Aorta (tissue), 5 donors: ENCODE measurements at places on chromosomes 4 and X. TPM values are rescaled to one million over a fixed set of nuclear protein-coding genes. Genes with fewer than 3 reads are reported as not detected.

TENM3 gene
- 1.1 TPM for total RNA-seq

EPHA5 gene
- total RNA-seq: 0.10 TPM

IL2 gene
- not detected for total RNA-seq

EGFL6 gene
- total RNA-seq: 0.23 TPM

TAF1 gene
- total RNA-seq: 45.0 TPM

RGS12 gene
- 23.9 TPM for total RNA-seq

- no peaks in the 10 kb centered on the region for H3K27me3 ChIP-seq
- H3K4me1 ChIP-seq: no peaks in the 10 kb centered on the region
- no peak for DNase-seq
- H3K36me3 ChIP-seq: no peaks in the 10 kb centered on the region
- no peak overlapping the region for H3K27ac ChIP-seq
- no peak overlapping the region for H3K4me3 ChIP-seq
Measured at GRCh38 chr4:153420361-153420760, 45.8 kb upstream of the TMEM131L start.
